Stimulated activated CD4-positive, alpha-beta T cell treated with anti-CD3 and anti-CD28 coated beads, Interleukin-1b, Interleukin-23, amount 100 ng/mL, for 4 hours (primary cell): ENCODE measurements at places on chromosomes 11 and 22.

DNA sequence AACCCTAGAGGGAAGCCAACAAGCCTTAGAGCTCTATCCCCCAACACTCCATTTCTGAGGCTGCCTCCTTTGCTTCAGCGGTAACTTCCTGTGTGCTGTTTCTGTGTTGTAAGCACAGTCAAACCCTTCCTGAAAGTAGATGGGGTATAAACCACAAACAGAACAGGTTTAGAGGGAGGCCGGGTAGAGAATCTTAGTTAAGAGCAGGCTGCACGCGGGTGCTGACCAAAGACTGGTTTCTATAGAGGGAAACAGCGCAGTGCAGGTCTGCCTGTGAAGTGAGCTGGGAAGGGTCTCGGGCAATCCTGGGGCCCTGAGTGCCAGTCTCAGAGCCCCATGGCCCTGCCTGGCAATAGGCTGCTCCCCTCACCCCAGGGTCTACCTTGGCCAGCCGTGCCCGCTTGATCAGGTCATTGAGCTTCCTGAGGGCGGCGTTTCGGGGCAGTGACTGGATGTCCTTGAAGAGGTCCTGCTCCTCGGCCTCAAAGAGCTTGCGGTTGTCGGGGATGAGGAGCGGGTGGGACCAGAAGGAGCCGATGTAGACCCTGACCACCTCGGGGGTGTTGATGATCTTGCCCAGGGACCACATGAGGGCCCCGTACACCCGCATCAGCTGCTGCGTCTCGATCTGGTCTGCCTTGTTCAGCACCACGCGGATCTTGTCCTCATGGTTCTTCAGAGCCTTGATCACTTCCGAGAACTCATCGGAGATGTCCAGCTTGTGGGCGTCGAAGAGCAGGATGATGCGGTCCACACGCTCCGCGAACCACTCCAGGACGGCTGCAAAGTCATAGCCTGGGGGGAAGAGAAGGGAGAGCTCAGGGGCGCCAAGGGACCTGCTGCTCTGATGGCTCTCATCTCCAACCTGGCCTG lies 15.3 kb upstream of the CDC42BPG start:
- no peak for DNase-seq

DNA sequence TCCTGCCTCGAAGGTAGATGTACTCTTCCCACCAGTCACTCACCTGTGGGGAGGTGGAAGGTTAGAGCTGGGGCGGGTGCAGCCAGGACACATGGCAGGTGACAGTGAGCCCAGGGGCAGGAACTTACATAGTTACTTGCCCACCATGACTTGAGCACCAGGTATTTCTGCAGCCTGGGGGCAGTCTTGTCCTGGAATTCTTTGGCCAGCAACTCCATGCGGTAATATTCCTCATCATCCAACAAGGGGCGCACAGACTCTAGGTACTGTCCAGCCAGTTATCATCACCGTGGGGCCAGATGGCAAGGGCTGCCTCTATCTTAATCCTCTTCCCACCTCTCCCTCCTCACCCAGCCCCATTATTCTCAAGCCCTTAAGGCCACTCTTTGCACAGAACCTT lies 2.2 kb downstream of the CPT1B start:
- DNase-seq: no peak

GRCh38 chr11:10474551-10474950 lies 19.5 kb downstream of the AMPD3 start:
- no peak for DNase-seq

GRCh38 chr22:42434748-42435425 lies 2.7 kb upstream of the NFAM1 start:
- DNase-seq: no peak

DNA sequence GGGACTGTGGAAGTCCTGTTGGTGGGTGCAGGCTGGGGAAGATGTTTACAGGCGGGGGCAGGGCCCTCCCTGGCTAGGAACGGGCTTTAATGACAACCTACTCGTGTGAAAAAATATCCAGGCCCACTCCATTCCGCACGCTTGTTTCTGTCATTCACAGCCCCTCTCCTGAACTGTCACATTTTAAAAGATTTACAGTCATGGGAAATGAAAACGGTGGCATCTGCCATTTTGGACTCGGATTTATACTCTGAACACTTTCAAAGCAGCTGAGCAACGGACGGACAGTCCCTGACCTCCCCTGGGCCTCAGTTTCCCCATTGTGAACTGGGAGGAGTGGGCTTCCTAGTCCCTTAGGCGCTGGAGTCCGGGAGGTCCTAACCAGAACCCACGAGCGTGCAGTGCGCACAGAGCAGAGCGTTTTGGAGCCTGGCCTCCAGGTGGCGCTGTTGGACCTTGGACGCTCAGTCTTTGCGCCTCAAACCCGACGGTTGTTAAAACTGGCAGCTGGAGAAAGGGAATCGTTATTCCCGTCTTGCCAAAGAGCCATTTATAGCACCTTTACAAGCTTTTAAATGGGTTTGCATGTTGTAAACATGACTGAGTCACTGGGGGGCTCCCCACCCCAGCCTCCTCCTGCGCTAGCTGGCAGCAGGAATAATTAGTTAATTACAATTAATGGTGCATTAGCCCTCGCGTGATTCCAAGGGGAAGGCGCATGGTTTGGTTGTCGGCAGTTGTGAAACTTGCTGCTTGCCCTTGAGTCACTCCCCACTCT lies 75.3 kb downstream of the FBLN1 start:
- DNase-seq: peak; percentile 77

GRCh38 chr22:50071432-50072166 lies 13.5 kb upstream of the TTLL8 start:
- DNase-seq: no peak

DNA sequence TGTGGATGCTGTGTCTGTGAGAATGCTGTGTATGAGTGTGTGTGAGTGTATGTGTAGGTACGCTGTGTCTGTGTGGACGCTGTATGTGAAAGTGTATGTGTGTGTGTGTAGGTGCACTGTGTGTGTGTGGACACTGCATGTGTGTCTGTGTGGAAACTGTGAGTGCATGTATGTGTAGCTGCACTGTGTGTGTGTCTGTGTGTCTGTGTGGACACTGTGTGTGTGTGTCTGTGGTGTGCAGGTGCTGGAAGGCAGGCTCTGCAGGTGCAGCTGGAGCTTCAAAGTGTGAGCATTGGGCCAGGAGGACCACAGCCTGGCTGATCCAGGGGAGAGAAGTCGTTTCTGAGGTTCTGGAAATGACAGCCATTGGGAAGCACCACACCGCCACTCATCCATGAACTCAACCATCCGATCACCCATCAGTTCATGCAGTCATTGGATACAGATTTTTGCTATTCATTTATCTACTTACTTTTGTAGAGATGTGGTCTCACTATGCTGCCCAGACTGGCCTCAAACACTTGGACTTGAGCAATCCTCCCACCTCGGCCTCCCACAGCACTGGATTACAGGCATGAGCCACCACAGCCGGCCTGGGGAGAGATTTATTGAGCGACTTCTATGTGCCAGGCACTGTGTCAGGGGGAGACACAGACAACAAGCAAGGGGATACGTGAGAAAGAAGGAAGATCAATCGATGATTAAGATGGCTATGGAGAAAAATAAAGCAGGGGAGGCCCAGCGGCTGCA lies 9.6 kb downstream of the TRPM5 start:
- DNase-seq: no peak

- no peak for DNase-seq
Measured at GRCh38 chr22:45830531-45831245, 146.3 kb downstream of the WNT7B start.

DNA sequence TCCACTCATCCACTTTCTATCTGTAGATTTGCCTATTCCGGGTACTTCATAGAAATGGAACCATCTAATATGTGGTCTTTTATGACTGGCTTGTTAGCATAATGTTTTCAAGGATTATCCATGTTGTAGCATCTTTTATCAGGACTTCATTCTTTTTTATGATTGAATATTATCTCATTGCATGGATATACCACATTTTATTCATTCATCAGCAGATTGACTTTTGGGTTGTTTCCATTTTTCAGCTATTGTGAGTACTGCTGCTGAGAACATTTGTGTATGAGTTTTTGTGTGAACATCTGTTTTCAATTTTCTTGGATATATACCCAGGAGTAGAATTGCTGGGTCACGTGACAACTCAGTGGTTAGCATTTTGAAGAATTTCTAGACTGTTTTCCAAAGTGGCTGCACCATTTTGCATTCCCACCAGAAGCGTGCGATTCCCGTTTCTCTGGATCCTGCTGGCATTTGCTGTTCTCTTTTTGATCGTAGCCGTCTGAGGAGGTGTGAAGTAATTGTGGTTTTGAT lies 8.9 kb downstream of the DERL3 start:
- DNase-seq: no peak
